ENCODE measurements at places on chromosomes 11 and 22.

- DNase-seq, result no peak
Measured at GRCh38 chr22:41762980-41763779, 37.3 kb upstream of the CCDC134 start.

DNA sequence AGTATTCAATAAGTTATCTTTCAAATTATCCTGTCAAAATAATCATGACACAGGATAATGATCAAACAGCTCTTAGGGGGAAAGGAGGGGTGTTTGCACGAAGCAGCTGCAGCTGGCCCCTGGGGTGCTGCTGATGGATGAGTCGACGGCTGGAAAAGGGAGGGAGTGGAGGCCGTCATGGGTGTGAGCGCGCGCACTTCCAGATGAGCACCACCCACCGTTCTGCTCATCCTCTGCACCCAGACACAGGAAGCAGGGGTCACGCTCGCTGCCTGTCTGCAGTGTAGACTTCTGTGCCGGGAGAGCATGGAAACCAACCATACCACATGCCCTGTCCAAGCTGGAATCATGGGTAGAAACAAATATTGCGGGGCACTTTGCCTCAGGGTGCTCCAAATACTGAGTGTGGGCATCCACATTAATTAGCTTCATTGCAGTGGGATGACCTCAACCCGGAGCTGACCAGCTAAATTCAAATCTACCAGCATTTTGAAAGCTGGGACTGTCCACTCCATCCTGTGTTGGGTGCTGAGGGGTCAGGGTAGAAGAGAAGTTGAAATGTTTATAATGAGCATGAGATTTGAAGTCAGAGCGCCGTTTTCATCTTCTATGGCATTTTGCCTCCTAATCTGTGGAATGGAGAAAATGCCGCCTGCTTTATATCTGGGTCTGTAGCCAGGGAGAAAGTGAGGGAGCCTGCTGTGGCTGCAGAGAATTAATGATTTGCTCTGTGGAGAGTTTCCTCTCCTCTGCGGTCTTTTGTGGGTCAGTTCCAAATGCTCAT is 802.4 kb downstream of the TBC1D22A start:
- DNase-seq, result no peak

- no peak for DNase-seq
Measured at GRCh38 chr22:46202897-46203600, 47.0 kb downstream of the CDPF1 start.

- no peak for DNase-seq
Measured at GRCh38 chr11:93845181-93846092, 5.0 kb downstream of the VSTM5 start.

- no peak for DNase-seq
Measured at GRCh38 chr22:19691007-19691720, 23.1 kb upstream of the SEPTIN5 start.

DNA sequence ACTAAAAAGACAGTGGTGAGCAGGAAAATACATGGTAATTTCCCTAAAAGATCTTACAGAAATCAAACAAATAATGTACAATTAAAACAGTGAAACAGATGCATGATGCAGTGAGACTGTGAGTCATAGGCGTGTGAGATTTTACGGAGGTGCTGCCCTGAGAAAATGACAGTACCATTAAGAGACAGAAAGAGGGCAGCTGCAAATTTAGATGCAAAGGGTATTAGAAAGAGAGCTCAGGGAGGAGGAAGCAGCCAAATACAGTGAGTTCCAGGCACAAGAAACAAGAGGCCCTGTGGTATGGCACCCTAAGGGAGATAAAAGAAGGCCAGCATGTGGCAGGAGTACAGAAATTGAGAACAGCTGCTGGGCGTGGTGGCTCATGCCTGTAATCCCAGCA is 88.5 kb upstream of the FIBIN start:
- DNase-seq, result no peak

- DNase-seq, result no peak
Measured at GRCh38 chr22:35601743-35602615, 15.2 kb downstream of the MB start.

DNA sequence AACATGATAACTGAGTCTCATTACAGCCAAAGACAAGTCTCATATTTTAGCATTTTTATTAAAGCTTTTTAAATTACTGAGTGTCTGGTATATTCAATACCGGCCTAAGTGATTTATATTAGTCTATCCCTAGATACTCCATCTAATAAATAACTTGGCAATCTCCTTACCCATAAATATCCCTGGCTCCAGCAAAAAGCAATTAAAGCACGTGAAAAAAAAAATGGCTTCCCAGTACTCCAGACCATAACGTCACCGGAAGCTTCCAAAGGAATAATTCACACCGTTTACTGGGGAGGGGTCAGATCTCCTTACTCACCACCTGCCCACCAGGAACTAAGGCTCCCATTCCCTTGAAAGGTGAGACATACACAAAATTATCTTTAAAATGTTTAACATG is 988.3 kb downstream of the OPCML start:
- no peak for DNase-seq

DNA sequence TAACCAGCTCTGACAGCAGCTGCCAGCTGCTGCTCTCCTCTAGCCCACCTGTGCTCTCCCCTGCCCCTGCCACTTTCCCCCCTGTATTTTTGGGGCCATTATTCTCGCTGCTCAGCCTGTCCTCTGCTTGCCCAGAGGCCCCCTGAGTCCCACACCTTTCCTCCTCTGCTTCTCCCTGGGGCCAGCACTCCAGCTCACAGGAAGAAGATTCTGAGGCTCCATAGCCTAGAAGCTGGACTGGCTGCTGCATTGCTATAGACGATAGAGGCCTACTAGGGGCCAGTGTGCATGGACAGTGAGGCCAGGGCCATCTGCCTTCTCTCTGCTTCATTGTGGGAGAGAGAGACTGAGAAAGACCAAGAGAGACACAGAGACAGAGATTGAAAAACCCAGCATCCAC is 679 bp downstream of the OMP start:
- DNase-seq, result no peak

- no peak for DNase-seq
Measured at GRCh38 chr22:31086703-31087330, 5.7 kb downstream of the SMTN start.

DNA sequence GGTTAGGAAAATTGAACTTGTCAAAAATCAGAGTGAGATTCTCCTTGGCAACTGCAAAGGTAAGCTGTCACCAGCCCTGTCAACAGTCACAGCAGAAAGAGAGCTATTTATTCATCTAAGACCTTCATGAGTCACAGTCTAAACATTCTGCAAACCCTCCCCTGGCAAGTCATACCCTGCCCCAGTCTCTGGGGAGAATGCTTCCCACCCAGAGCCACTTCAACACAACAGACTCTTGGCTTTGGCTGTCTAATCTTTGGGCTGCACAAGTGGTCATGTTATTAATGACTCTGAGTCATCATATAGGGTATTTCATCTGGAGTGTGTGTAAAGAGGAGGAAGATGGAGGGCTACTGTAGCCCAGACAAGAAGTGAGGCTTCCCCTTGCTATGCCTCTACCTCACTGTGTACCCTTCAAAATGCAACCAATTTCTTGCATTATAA is 153.4 kb downstream of the CCDC34 start:
- peak; percentile 53 for DNase-seq

DNA sequence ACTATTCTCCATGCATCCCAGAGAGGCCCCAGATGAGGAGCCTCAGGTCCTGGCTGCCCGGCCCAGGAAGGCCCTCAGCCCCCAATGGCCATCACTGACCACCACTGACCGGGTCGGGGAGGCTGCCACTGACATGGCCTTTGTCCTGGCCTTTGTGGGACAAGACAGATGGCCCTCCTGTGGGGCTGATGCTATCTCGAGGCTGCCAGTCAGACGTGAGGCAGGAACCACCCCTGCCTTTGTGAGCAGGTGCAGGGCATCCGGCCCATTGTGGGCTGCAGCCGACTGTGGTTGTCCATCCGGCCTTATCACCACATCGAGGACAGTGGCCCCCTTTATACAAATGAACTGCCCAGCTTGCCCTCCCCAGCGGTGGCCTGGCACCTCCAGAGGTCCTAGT is 5.5 kb downstream of the GP1BB start:
- DNase-seq, result no peak

- DNase-seq, result no peak
Measured at GRCh38 chr11:12789596-12790215, 115.5 kb downstream of the TEAD1 start.

GRCh38 chr11:67400942-67401494 is 640 bp downstream of the PPP1CA start:
- DNase-seq, result no peak

DNA sequence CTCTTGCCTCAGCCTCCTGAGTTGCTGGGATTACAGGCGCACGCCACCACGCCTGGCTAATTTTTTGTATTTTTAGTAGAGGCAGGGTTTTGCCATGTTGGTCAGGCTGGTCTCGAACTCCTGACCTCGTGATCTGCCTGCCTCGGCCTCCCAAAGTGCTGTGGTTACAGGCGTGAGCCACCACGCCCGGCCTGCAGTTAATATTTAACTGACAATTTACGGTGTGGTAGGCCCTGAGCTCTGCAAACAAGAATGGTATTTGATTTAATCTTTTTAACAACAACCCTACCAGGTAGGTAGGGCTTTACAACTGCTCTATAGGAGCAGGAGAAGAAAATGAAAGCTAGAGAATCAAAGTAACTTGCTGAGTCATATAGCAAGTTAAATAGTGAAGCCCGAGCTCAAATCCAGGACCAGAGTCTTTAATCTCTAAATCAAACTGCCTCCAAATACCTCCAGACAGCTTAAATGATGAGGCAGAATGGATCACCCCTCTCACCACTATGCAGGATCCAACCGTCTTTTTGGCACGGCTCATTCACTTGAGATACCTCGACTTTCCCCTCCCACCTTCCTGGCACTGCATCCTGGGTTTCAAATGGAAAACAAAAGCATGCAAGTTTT is 9.4 kb downstream of the UEVLD start:
- DNase-seq, result no peak

- no peak for DNase-seq
Measured at GRCh38 chr11:2072551-2073261, 66.5 kb downstream of the IGF2 start.

GRCh38 chr11:40037005-40037404 is 1422.4 kb downstream of the LRRC4C start:
- no peak for DNase-seq

- DNase-seq, result peak; percentile 31
Measured at GRCh38 chr22:46769191-46769675, 6.8 kb downstream of the TBC1D22A start.

DNA sequence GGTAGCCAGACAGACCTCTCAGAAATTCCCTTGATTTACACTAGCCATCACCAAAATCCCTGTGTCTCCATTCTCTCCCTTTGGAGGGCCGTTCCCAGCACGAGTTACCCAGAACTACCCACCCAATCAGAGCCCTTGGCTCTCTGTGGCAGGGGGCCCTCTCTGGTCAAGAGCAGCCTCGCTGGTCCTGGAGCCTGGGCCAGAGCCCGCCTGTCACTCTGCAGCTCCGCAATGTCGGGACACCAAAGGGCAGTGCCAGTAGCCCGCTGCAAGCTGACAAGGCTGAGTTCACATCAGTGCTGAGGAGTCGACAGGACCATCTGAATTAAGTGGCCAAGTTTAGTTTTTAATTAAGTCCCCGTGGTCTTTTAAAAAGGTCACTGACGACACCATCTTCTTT is 241.6 kb downstream of the ST3GAL4 start:
- no peak for DNase-seq

DNA sequence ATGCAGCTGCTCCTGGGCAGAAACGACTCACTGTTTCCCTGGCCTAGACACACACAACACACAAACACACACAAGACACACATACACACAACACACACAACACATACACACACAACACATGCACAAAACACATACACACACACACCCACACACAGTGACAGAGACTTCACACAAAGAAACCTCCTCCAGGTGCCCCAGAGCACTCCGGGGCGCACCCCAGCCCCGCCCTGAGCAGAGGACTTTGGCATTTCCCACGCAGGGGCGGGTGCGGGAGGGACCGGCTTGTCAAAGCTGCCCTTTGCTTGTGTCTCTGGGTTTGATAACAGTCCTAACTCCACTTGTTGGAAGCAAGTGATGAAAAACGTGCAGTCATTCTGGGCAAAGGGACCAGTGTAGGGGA is 6.5 kb downstream of the APOBEC3A start:
- DNase-seq, result no peak

- DNase-seq, result no peak
Measured at GRCh38 chr11:106879832-106880546, 138.3 kb downstream of the GUCY1A2 start.

Data from left lung (tissue), 14 donors.